ENCODE measurements at places on chromosomes 16 and 17.

- no peak for DNase-seq
These were observed 8.3 kb upstream of the ITGA2B start for GRCh38 chr17:44397479-44398440.

GRCh38 chr17:82314012-82314726 lies 3.2 kb downstream of the CD7 start:
- no peak for DNase-seq

- DNase-seq, result no peak
These were observed 569 bp downstream of the PRSS21 start for GRCh38 chr16:2817340-2818271.

GRCh38 chr16:12972246-12972645 lies 70.8 kb downstream of the SHISA9 start:
- DNase-seq, result no peak

- no peak for DNase-seq
These were observed 14.1 kb downstream of the IGFBP4 start for GRCh38 chr17:40457369-40457768.

Measured in EL (cell line).